ENCODE measurements at places on chromosomes 16 and 17.

DNA sequence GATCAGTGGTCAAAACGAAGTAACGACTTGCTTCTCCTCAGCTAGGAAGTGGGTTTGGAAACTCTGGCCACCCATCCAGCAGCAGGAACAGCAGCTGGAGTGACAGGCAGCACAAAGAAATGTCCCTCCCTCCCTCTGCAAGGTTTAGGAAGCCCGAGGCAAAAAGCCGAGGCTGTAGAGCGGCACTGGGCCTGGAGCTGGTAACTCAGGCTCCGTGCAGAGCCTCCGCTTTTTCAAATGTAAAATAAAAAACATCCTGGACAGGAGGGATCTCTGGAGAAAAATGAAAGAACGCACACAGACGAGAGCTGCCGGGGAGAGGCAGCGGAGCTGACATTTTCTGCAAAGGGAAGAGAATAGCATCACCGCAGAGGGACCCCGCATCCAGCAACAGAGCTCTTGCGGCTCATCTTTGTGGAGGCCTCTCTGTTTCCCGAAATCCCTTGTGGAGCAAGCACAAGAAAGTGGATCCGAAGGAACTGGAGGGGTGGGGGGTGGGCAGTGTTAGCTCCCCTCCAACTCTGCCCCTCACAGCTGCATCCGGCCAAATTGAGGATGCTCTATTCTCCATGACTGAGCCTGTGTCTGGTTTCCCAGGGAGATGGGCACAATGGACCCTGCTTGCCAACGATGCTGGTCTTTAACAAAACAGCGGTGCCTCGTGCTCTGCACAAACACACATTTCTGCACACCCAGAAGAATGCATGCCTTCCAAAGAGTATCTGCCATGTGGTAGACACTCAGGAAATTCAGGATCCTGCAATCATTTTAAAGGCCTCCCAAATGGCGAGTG lies 335.5 kb upstream of the ZFHX3 start:
- no peak for DNase-seq

DNA sequence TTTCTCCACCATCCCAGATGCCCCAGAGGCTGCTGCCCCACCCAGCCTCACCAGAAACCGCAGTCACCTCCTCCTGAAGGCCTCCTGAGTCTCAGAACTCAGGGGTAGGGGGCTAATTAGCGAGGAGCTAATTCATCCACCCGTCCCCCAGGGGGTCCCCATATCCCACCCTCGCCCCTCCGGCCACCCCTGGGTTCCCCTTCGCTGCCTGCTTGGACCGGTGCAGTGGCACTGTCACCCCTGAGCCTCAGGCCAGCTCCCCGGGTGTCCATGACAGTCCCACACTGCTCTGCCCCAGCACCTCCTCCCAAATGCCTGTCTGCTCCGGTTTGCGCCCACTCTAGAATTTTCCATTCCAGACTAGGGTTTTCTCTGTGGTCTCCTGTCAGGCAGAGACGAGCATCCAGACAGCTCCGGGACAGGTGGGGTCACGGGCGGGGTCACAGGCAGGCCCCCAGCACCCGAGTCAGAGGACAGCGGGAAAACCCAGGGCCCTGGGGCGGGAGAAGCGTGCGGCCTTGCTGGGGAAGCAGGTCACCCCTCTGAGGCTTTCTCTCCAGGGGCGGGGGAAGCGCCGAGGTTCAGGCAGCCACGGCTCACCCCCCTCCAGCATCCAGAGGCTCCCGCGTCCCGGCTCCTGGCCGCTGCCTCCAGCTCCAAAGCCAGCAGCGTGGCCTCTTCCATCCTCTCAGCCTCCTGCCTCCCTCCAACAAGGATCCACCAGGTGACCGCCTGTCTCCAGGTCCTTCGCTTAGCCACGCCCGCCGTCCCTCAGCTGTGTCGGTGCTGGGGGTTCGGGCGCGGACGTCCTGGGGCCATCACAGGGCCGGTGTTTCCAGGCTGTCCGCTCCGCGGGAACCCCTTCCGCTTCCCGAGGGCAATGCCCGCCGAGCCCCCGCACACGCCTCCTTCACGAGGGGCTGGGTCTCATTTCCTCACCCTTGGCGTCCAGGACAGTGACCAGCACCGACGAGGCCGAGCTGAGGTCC lies 3.1 kb upstream of the PERCC1 start:
- DNase-seq = no peak

- DNase-seq = no peak
Observed at GRCh38 chr17:56393156-56393555, 200.3 kb upstream of the NOG start.

GRCh38 chr17:82662711-82663261 lies 14.5 kb upstream of the WDR45B start:
- no peak for DNase-seq
